ENCODE measurements at places on chromosomes 16 and 17.

DNA sequence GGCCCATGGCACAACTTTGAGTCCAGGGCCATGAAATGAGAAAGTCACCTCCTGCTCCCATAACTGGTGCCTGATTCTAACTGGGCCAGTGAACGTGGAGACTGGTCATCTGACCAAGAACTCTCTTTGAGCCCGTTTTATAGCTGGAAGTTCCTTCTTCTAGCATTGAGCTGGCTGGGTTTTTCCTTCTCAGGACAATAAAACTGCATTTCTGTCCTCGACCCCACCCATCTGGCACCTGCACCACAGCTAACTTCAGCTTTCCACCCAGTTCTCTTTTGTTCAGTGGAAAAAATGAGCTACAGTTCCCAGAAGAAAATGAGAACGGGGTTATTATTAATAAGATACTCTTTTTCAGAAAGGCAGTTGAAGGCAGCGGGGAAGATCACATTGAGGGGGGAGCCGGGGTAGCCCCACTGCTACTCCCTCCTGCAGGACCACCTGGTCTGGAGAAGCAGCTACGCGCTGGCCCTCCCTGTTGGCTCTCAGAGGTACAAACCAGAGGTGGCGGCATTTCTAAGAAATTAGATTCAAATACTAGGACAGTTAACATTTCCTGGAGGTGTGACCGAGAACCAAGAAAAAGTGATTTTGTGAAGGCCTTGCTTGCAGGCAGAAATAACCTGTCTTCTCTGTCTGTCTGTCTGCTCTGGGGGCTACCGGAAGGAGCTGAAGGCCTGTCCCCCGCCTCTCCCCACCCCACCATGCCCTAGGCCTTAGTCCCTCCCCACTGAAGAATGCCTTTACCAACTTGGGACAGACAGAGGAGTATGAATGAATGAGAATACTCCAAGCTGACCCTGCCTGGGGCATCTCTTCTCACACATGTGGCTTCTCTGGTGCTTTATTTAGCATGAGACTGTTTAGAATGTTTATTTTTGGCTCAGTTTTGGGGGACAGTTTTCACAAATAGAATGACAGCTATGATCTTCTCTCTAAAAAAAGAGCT lies 123.9 kb downstream of the XYLT1 start:
- no peak for DNase-seq

DNA sequence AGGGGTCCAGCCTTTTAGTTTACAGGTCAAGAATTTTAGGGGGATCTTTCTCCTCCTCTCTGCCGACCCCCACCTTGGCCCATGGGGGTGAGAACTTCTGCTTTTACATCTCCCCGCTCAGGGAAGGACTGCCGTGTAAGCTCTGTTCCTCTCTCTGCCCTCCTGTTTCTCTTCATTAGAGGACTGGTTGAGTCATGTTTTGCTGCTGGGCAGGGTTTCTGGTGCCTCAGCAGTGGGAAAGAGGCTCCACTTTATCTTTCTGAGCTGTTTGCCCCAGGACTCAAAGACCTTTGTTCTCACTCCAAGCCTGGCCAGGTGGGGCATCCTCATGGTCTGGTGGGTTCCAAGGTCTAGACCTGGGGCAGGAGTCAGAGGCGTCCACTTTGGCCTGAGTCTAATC lies 93.0 kb downstream of the UTP18 start:
- no peak for DNase-seq

- no peak for DNase-seq
Observed at GRCh38 chr17:55740511-55741355, 10.1 kb upstream of the PCTP start.

- no peak for DNase-seq
Observed at GRCh38 chr17:78343543-78344201, 16.2 kb downstream of the SOCS3 start.

GRCh38 chr16:85935974-85936760 lies 37.2 kb downstream of the IRF8 start:
- no peak for DNase-seq

DNA sequence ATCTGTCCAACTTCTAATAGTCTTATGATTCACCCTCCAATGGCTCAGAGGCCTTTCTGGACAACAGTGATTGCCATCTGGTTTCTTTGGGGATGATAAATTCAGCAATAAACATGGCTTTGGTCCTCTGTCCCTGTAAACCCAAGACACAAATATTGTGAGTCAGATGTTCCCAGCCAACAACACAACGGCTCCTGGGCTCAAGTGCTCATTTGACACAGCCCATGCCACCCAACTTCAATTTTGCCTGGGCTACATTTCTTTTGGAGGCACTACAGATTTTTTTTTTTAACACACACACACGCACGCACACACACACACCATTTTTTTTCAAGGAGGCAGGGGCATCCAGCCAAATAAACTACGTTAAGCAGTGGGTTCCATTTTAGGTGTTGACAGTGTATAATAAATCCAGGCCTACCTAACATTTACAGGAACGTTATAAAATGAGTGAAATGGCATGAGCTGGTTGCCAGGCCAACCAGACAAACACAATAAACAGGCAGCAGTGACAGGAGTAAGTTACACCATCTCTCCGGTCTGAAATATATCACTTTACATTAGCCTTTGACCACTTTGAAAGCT lies 939.9 kb upstream of the SOX9 start:
- DNase-seq, result no peak

DNA sequence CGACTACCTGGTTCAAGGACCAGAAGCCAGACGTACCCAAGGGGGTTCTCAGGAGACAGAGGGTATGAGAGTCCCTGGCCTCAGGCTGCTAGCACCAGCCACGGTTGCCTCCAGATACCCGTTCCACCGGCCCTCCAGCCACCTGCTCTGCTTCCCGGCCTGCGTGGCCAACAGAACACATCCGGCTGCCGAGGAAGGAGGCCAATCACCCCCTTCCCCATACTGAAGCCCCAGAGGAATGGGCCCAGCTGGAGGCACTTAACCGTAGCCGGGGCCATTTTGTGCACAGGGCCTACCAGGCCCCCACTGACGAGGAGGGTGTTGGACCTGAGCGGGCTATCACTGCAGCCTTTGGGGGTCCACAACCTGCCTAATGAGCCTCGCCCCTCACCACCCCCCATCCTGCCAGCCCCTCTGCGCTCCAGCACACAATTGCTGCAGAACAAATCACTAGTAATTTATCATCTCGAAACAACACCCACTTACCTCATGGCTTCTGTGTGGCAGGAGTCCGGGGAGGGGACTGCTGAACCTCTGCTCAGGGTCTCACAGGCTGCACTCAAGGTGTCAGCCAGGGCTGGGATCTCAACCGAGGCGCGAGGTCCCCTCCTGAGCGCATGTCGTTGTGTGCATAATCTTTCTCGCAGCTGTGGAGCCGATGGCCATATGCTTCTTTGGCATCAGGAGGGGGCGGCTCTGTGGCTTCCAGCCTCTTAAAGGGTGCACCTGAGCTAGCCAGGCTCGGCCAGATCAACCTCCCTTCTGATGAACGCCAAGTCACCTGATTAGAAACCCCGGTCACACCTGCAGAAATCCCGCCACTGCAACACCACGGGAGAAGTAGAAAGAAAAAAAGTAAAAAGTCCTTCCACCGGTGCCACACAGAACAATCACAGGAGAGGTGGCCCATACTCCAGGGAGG lies 10.1 kb upstream of the KREMEN2 start:
- peak; percentile 58 for DNase-seq

- no peak for DNase-seq
Observed at GRCh38 chr17:13140750-13141149, 122.9 kb upstream of the ELAC2 start.

DNA sequence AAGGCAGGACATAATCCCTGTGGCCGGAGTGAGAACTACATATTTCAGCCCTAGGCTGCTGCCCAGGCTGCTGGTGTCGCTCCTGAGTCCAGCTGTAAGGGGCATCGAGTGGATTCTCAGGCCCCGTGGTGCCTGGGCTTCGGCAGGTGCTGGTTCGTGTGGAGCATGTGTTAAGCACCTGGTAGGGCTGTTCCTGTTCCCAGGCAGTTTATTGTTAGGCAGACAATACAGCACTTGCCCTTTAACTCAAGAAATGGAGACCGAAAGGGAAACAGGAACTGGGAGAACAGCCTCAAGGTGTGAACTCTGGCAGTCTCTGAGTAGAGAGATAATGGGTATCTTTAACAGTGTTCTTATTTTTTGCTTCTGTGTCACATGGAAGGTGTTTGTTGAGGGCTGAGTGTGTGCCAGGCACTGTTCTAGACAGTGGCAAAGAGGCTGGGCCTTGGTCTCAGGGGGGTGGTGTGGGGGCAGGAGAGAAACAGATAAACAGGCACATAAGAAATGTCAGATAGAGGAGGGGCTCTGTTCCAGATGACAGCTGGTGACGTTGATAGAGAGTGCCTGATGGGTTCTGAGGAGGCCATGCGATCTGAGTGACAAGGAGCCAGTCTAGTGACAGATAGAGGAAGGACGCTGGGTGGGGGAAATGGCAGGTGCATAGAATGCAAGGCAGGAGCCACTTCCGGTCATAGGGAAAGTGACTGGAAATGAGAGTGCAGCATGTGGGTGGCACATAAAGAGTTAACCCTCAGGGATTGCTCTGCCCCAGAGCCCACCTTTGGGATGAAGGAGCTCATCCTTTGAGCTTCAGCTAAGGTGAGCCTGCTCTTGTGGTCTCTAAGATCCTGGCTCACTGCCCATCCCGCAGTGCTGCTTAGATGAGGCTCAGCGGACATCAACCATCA lies 33.8 kb downstream of the EPN2 start:
- DNase-seq, result no peak

- peak; percentile 18 for DNase-seq
Observed at GRCh38 chr17:9729034-9729650, 62.2 kb downstream of the DHRS7C start.

- DNase-seq, result no peak
Observed at GRCh38 chr16:53052519-53053501, at the start of gene CHD9NB. TSS of gene CHD9NB (minus strand) at chr16:53052897. CDS start at chr16:53044158, 8,739 bp downstream.

GRCh38 chr16:59238246-59238645 lies 504.1 kb upstream of the GOT2 start:
- no peak for DNase-seq

GRCh38 chr16:10497132-10498101 lies 83.0 kb downstream of the EMP2 start:
- DNase-seq, result no peak

- no peak for DNase-seq
Observed at GRCh38 chr17:44940317-44940716, 7.3 kb downstream of the KIF18B start.

GRCh38 chr17:63222655-63223054 lies 223.5 kb downstream of the CYB561 start:
- DNase-seq, result no peak

DNA sequence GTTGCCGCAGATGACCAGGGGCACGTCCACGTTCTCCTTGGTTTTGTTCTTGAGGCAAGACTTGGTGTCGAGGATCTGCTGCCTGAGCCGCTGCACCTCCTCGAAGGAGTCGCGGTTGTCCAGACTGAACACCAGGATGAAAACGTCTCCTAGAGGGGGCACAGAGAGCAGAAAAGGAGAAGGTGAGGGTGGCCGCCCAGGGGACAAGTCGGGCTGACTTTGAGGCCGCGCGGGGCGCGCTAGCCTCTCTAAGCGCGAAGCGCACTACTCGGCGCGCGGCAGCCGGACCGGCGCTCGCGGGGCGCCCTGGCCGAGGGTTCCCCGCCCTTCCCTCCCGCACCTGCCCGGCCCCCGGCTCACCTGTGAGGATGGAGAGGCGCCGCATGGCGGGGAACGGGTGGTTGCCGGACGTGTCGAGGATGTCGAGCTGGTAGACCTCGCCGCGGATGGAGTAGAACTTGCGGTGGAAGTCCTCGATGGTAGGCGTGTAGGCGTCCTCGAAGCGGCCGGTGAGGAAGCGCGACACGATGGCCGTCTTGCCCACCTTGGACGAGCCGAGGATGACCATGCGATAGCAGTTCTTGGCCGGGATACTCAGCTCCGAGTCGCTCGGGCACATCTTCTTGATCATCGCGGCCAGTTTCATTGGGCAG lies 533 bp downstream of the RASD1 start:
- no peak for DNase-seq

DNA sequence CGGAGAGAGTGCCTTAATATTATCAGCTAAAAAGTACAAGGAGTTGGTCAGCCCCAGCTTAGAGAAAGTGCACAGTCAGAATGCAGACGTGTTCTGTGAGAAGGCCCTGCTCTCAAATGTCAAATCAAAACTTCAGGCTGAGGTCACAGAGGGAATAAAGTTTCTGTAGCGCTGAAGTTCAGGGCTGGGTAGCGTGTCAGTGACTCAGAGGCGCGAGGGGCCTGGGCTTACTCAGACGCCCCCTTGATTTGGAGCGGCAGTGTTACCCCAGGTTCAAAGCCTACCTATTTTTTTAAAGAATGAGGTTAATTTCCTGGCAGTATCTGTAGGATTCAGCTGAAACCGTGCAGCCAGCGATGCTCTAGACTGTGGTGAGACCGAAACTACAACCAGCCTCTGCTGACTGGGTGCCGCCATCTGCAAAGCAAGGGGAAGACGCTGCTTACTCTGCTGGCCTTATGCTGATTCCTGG lies 4.8 kb downstream of the CIAO3 start:
- no peak for DNase-seq

GRCh38 chr17:43856141-43856540 lies 9.2 kb downstream of the CD300LG start:
- DNase-seq, result no peak

DNA sequence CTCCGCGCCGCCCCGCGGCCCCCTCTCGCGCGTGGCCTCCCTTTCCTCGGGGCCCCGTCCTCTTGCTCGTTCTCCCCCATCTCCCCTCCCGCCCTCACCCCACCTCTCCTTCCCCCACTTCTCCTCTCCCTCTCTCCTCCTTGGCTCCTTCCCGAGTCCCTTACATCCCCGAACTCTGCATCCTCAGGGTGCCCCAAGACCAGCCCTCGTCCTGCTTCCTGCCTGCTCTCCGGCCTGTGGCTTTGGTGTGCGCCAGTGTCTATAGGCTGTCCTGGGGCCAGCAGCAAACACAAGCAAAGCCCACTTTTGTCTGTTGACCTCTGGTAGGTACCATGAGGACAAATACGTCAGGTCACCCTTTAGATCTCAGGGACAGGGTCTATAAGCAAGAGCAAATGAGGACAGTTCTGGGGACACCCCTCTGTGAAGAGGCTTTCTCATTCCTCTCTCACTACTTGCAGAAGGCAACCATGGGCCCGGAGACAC lies 284 bp upstream of the COPZ2 start:
- no peak for DNase-seq

GRCh38 chr17:78822552-78822951 lies 18.1 kb downstream of the USP36 start:
- no peak for DNase-seq

DNA sequence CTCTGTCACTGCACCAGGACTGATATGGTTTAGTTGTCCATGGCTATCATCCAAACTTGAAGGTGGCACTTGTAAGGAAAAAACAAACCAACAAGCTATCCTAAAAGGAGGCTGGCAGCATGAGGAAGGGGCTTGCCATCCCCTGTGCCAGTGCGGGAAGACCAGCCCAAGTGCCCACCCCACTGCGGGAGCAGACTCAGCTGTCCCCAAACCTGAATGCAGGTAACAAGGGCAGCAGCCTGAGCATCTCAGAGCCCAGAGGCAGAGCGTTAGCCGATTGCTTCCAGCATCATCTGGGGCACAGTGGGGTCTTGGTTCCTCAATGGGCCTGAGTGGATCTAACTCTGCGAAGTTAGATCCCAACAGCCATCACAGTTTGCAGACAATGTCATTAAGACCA lies 29.2 kb upstream of the C16orf78 start:
- DNase-seq, result no peak

DNA sequence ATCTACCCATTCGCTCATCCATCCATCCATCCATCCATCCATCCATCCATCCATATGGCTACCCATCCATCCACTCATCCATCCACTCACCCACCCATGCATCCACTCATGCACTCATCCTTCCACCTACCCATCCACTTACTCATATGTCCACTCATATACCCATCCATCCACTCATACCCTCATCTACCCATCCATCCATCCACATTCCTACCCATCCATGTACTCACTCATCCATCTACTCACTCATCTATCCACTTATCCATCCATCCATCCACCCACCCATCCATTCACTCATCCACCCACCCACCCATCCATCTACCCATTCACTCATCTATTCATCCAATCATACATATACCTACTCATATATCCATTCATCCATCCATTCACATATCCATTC lies 112.0 kb downstream of the RBFOX3 start:
- DNase-seq, result no peak

Data from D721Med (cell line).